ENCODE measurements at places on chromosomes 6 and 20.

DNA sequence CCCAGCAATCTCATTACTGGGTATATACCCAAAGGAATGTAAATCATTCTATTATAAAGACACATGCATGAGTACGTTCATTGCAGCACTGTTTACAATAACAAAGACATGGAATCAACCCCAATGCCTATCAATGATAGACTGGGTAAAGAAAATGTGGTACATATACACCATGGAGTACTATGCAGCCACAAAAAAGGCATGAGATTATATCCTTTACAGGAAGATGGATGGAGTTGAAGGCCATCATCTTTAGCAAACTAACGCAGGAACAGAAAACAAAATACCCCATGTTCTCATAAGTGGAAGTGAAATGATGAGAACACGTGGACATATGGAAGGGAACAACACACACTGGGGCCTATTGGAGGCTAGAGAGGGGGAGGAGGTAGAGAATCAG is 115.7 kb downstream of the NUS1 start:
- no peak for DNase-seq

DNA sequence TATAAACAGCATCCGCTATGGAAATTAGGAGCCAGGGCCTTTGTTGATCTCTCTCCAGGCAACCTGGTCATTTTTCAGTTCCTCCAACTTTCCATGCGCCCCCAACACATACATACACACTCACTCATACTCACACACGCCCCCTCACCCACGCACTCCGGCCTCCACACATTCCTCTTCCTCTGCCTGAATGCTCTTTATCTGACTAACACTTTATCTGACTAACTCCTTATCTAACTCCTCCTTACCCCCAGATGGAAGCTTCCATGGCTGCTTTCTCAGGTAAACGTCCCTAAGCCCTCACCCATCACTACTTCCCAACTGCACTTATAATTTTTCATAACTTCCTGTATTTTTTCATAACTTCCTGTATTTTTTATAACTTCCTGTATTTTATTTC is 17.4 kb downstream of the CASS4 start:
- DNase-seq: peak; percentile 65

GRCh38 chr20:54345301-54345724 is 130.1 kb upstream of the DOK5 start:
- peak; percentile 75 for DNase-seq

- peak; percentile 87 for DNase-seq
Measured at GRCh38 chr20:7736336-7736735, 203.9 kb downstream of the HAO1 start.

DNA sequence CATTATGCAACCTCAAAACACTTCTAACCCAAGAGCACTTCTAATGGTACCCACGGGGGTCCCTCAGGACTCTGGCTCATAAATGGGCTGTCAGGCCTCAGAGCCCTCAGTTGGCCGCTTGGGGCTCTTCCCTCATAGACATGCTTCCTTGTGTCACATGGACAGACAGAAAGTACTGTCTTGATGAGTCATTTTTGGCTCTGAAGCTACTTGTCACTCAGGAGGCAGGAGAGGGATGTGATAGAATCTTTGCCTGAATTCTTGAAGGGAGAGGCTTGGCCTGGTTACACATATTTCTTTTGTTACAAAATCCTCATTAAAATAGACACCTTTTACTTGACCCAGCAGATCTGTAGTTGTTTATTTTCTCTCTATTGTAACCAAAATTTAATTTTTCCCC is 15.1 kb upstream of the EDN1 start:
- DNase-seq: no peak

DNA sequence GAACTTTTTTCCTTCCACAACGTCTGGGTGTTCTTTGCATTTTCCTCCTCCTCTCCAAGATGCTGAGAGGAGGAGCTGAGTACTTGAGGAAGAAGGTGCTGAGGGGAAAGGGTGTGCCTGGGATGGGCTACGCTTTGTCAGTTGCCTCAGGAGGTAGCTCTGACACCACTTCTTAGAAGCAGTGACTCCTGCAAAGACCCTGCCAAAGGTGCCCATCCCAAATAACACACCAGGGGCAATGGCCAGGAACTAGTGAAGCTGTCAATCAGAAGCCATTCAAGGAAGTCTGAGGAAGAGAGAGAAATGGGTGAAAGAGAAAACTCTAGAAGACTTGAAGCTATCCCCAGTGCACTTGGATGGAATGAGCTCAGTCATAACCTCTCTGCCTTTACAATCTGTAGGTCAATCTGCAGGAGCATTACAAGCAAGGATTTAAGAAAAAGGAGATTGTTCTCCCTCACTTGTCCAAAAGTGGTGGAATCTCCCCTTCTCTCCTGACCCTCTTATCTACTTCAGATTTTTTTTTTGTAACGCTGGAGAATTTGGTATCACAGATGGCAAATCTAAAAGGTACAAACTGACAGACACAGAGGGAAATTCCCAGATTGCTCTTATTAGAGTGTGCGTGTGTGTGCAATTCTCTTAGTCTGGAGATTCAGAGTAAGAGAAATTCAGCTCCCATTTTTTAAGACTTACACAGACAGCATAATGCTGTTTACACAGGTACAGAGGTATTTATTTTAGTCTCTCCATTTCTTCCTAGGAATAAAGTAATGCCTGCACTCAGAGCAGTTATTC is 242.6 kb downstream of the GMPR start:
- no peak for DNase-seq

DNA sequence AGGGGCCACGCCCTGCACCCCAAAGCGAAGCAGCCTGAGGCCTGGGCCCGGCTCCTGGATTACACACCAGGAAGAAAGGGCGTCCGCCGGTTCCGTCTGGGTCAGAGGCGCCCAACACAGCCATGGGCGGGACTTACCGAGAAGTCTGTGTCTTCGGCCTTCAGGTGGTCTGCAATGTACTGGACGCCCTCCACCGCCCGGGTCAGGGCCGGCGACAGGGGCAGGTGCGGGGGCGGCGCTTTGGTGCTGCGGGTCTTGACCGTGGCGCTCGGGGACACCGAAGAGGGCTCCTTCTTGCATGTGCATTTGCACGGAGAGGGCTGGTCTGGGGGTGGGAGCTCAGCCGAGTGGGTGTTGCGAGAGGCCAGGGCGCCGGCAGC is 11.6 kb downstream of the CHRNA4 start:
- DNase-seq: no peak
